Islet precursor cell (in vitro differentiated cells): ENCODE measurements at places on chromosomes 5 and 9.
A peak's percentile ranks its signal among the peaks of the same experiment; 100 is the strongest.

GRCh38 chr9:126545106-126545505, 68.6 kb upstream of the LMX1B start:
- no peak for DNase-seq

DNA sequence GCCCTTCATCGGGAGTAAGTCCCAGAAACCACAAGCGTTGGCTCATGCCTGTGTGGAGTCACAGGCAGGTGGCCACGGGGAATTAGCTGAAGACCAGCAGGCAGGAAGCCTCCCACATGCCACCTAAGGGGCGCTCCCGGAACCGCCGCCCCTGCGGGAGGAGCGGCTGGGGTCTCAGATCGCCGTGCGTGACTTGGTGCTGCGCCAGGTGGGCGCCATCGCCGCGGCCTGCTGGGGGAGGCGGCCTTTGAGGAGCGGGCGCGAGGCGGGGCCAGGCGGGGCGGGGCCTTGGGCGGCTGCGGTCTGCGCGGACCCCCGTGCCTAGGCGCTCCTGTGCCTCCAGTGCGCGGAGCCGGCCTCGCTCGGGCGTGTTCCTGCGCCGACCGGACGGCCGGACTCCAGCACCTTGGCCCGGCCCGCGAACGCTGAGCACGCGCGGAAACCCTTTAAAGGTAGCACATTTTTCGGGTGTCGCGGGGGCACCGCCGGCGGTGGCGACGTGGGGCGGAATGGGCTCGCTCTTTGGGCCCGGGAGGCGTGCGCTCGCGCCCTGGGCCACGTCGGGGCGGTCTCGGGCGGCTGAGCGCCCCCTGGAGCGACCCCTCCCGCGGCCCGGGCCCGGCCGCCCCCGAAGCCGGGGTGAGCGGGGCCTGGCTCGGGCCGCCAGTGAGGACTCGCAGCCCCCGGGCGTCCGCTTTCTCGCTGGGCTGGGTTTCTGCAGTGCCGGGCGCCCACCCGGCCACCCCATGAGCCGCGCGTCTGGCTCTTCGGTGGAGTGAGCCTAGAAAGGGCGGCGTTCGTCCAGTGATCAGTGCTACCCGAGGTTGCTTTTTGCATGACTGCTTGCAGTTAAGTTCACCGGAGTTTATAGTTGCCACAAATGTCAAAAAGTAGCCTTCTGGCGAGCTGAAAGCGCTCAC, 24.5 kb downstream of the LECT2 start:
- peak; percentile 84 for DNase-seq

GRCh38 chr5:125610892-125611291, 812.3 kb upstream of the GRAMD2B start:
- DNase-seq: no peak

DNA sequence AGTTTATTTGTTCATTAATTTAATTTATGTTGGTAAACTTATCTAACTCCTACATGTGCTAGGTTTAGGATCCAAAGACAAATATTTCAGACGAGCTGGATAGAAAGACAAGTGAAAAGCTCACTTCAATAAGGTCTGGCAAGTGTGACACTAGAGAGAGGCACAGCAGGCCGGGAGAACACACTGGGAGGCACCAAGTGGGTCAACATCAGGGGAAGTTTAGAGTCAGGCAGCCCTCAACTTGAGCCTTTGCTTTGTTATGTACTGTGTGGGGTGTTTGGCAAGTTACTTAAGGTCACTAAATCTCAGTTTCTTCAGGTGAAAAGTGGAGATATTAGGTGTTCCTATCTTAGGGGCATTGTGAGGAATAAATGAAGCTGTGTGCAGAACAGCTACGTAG, 214.4 kb downstream of the PCSK1 start:
- DNase-seq: no peak

- no peak for DNase-seq
These were observed 111.4 kb downstream of the LHX2 start for GRCh38 chr9:124122813-124123462.
